Aorta (tissue), 5 donors: ENCODE measurements at places on chromosomes 4 and X.
A peak's percentile ranks its signal among the peaks of the same experiment; 100 is the strongest.

GRCh38 chr4:25343671-25344070 lies 31.1 kb downstream of the ZCCHC4 start:
- H3K4me1 ChIP-seq, result no peaks in the 10 kb centered on the region
- H3K27ac ChIP-seq, result no peak overlapping the region
- no peaks in the 10 kb centered on the region for H3K27me3 ChIP-seq
- no peak for DNase-seq
- no peak overlapping the region for H3K4me3 ChIP-seq
- no peaks in the 10 kb centered on the region for H3K36me3 ChIP-seq

DNA sequence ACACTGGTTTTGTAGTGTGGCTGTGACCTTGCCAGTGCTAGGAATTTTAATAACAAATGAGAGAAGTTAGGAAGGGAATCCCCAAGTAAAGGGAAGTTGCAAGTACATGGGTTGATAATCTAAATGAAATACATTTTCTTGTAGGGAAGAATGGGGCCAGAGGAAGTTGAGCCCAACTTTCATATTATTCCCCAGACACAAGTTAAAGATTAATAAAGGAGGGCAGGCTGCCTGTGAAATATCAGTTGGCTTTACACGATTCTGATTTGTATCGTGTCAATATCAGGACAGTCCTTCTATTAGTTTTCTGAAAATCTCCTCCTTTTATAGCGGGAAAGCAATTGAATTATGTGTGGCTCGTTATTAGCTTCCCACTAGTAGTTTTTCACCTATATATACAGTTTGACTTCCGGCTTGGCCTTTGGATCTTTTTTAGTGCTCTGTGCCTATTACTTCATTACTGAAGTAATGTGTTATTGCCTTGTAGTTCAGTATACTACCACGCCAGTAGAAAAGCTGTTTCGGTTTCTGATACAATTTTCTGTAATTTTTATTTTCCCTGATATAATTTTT lies 1.7 kb downstream of the PDLIM5 start:
- no peak for DNase-seq
- no peaks in the 10 kb centered on the region for H3K36me3 ChIP-seq
- no peaks in the 10 kb centered on the region for H3K4me1 ChIP-seq
- H3K27me3 ChIP-seq, result no peaks in the 10 kb centered on the region
- peak overlapping the region; percentile 52 for H3K27ac ChIP-seq

GRCh38 chrX:129678614-129679195 lies 23.9 kb upstream of the APLN start:
- no peak overlapping the region for H3K27ac ChIP-seq
- H3K4me1 ChIP-seq, result no peaks in the 10 kb centered on the region
- no peak overlapping the region for H3K4me3 ChIP-seq
- H3K36me3 ChIP-seq, result no peaks in the 10 kb centered on the region
- H3K27me3 ChIP-seq, result no peaks in the 10 kb centered on the region

GRCh38 chr4:25844961-25845712 lies 17.7 kb downstream of the SEL1L3 start:
- H3K27me3 ChIP-seq, result no peaks in the 10 kb centered on the region
- no peak for DNase-seq
- H3K4me3 ChIP-seq, result no peak overlapping the region
- no peak overlapping the region for H3K27ac ChIP-seq
- no peaks in the 10 kb centered on the region for H3K4me1 ChIP-seq

GRCh38 chr4:109499513-109499912 lies 60.5 kb upstream of the MCUB start:
- no peak for DNase-seq
- H3K36me3 ChIP-seq, result peaks cover 1% of the 10 kb centered on the region
- H3K27ac ChIP-seq, result no peak overlapping the region
- H3K4me1 ChIP-seq, result no peaks in the 10 kb centered on the region

GRCh38 chr4:88398381-88398780 lies 19.7 kb downstream of the HERC6 start:
- no peak overlapping the region for H3K27ac ChIP-seq
- no peak overlapping the region for H3K4me3 ChIP-seq
- DNase-seq, result no peak
- no peaks in the 10 kb centered on the region for H3K27me3 ChIP-seq
- peaks cover 2% of the 10 kb centered on the region for H3K36me3 ChIP-seq

- peak overlapping the region; percentile 90 for H3K27ac ChIP-seq
- no peaks in the 10 kb centered on the region for H3K4me1 ChIP-seq
- H3K4me3 ChIP-seq, result no peak overlapping the region
These were observed 70.5 kb downstream of the SLC9A6 start for GRCh38 chrX:136055651-136056221.

- no peak overlapping the region for H3K27ac ChIP-seq
- peaks cover 5% of the 10 kb centered on the region for H3K4me1 ChIP-seq
- H3K27me3 ChIP-seq, result no peaks in the 10 kb centered on the region
- no peaks in the 10 kb centered on the region for H3K36me3 ChIP-seq
These were observed 19.7 kb upstream of the MSN start for GRCh38 chrX:65647801-65648200.

GRCh38 chr4:105878668-105879067 lies 16.6 kb upstream of the NPNT start:
- no peak overlapping the region for H3K4me3 ChIP-seq

GRCh38 chr4:89754531-89754930 lies 82.4 kb downstream of the SNCA start:
- H3K4me3 ChIP-seq, result no peak overlapping the region
- no peaks in the 10 kb centered on the region for H3K4me1 ChIP-seq
- DNase-seq, result no peak
- H3K36me3 ChIP-seq, result no peaks in the 10 kb centered on the region

GRCh38 chrX:115491766-115492165 lies 69.2 kb upstream of the PLS3 start:
- H3K27me3 ChIP-seq, result no peaks in the 10 kb centered on the region
- H3K27ac ChIP-seq, result no peak overlapping the region
- no peak overlapping the region for H3K4me3 ChIP-seq
- H3K4me1 ChIP-seq, result no peaks in the 10 kb centered on the region

- no peak overlapping the region for H3K27ac ChIP-seq
- no peaks in the 10 kb centered on the region for H3K27me3 ChIP-seq
- no peaks in the 10 kb centered on the region for H3K4me1 ChIP-seq
- H3K36me3 ChIP-seq, result no peaks in the 10 kb centered on the region
These were observed 83.1 kb downstream of the DMD start for GRCh38 chrX:33128048-33128805.

DNA sequence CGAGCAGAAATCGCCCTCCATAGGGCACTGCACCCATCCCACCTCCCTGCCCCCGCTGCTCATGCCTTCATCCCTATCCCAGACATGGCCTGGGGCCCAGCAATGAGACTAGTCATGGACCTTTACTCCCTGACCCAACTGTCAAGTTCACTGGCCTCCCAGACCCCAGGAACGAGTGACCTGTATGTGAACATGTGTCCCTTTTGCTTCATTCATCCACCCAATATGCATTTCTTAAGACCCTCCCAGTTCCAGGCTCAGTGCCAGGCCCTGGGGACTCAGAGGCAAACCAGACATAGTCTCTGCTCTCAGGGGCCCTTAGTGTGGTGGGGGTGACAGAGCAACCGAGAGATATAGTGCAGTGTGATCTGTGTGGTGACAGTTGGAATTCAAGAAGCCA lies 67.0 kb downstream of the EFNB1 start:
- no peaks in the 10 kb centered on the region for H3K4me1 ChIP-seq
- no peak overlapping the region for H3K4me3 ChIP-seq
- H3K36me3 ChIP-seq, result no peaks in the 10 kb centered on the region
- DNase-seq, result no peak
- peak overlapping the region; percentile 97 for H3K27ac ChIP-seq

GRCh38 chr4:84481077-84481859 lies 17.8 kb downstream of the NKX6-1 start:
- no peaks in the 10 kb centered on the region for H3K27me3 ChIP-seq
- H3K4me1 ChIP-seq, result no peaks in the 10 kb centered on the region
- H3K4me3 ChIP-seq, result no peak overlapping the region
- no peak for DNase-seq
- no peak overlapping the region for H3K27ac ChIP-seq

GRCh38 chrX:44267116-44267515 lies 76.4 kb downstream of the EFHC2 start:
- H3K27me3 ChIP-seq, result no peaks in the 10 kb centered on the region
- no peak for DNase-seq
- H3K4me3 ChIP-seq, result no peak overlapping the region
- no peak overlapping the region for H3K27ac ChIP-seq

- H3K27ac ChIP-seq, result no peak overlapping the region
- DNase-seq, result no peak
- H3K4me3 ChIP-seq, result no peak overlapping the region
- H3K4me1 ChIP-seq, result no peaks in the 10 kb centered on the region
- no peaks in the 10 kb centered on the region for H3K27me3 ChIP-seq
- no peaks in the 10 kb centered on the region for H3K36me3 ChIP-seq
These were observed 53.4 kb downstream of the HNRNPD start for GRCh38 chr4:82320351-82320750.

- no peak for DNase-seq
- peaks cover 2% of the 10 kb centered on the region for H3K4me1 ChIP-seq
- H3K4me3 ChIP-seq, result no peak overlapping the region
- no peaks in the 10 kb centered on the region for H3K27me3 ChIP-seq
- no peak overlapping the region for H3K27ac ChIP-seq
These were observed 36.7 kb upstream of the NEUROG2 start for GRCh38 chr4:112552668-112553067.

DNA sequence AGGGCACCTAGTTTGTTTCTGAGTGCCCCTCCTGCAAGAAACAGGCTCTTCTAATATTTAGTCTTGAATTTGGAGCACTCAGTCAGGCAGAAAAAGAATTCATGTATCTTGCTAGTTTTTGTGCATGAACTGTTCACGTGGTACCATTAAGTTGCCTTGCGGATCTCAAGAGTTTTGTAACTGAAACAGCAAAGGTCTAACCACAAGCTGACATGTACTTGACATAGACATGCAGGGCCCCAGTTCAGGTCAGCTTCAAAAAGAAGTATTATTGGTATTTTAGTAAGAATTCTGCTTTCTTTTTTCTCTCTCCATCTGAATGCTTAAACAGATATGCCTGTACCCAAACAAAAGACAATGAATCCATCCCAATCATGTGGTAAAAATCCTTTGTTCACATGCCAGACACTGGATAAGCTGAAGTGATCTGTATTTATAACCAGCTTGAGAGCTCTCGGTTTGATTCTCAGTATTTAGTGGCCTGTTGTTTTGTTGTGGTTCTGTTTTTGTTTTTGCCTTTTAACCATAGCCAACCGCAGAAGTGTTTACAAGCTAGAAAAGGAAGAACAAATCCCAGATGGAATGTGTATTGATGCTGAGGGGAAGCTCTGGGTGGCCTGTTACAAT lies 13.0 kb downstream of the RGN start:
- no peaks in the 10 kb centered on the region for H3K27me3 ChIP-seq
- H3K4me3 ChIP-seq, result no peak overlapping the region
- H3K36me3 ChIP-seq, result no peaks in the 10 kb centered on the region
- no peak overlapping the region for H3K27ac ChIP-seq
- no peak for DNase-seq

DNA sequence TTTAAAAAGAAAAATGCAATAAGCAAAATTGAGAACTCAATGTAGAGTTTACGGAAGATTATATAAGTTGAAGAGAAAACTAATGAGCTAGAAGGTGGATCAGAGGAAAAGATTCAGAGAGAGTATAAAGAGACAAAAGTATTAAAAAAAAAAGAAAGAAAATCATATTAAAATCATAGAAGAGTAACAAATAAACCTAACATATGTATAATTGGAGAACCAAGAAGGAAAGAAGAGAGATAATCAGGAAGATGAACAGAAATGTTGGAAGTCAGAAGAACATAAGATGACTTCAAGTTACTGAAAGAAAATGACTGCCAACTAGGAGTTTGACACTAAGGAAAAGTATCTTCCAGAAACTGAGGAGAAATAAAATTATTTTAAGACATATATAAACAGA lies 34.3 kb upstream of the ANTXR2 start:
- no peak for DNase-seq
- no peaks in the 10 kb centered on the region for H3K4me1 ChIP-seq
- no peaks in the 10 kb centered on the region for H3K36me3 ChIP-seq
- no peaks in the 10 kb centered on the region for H3K27me3 ChIP-seq
- H3K4me3 ChIP-seq, result no peak overlapping the region

- H3K4me3 ChIP-seq, result no peak overlapping the region
- H3K27me3 ChIP-seq, result no peaks in the 10 kb centered on the region
- DNase-seq, result no peak
- no peaks in the 10 kb centered on the region for H3K36me3 ChIP-seq
These were observed 58.6 kb downstream of the PROM1 start for GRCh38 chr4:16025268-16025667.

- DNase-seq, result no peak
- H3K27me3 ChIP-seq, result no peaks in the 10 kb centered on the region
- no peak overlapping the region for H3K4me3 ChIP-seq
- H3K27ac ChIP-seq, result no peak overlapping the region
These were observed 411.3 kb upstream of the RASGEF1B start for GRCh38 chr4:81883004-81883403.

GRCh38 chrX:48824066-48824465 lies 2.2 kb upstream of the ERAS start:
- no peaks in the 10 kb centered on the region for H3K27me3 ChIP-seq
- no peak overlapping the region for H3K4me3 ChIP-seq
- H3K4me1 ChIP-seq, result no peaks in the 10 kb centered on the region
- DNase-seq, result no peak
- H3K36me3 ChIP-seq, result no peaks in the 10 kb centered on the region

DNA sequence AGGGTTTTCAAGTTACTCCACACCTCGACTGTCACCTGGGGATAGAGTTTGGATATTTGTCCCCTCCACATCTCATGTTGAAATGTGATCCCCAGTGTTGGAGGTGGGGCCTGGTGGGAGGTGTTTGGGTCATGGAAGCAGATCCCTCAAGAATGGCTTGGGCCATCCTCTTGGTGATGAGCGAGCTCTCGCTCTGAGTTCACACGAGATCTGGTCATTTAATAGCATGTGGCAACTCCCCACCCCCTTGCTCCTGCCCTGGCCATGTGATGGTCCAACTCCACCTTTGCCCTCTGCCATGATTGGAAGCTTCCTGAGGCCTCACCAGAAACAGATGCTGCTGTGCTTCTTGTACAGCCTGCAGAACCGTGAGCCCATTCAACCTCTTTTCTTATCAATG lies 8.3 kb downstream of the CTAG1A start:
- DNase-seq, result peak; percentile 16
- no peaks in the 10 kb centered on the region for H3K27me3 ChIP-seq
- H3K36me3 ChIP-seq, result no peaks in the 10 kb centered on the region
- H3K4me3 ChIP-seq, result no peak overlapping the region

- no peaks in the 10 kb centered on the region for H3K4me1 ChIP-seq
- H3K36me3 ChIP-seq, result no peaks in the 10 kb centered on the region
- no peaks in the 10 kb centered on the region for H3K27me3 ChIP-seq
- H3K27ac ChIP-seq, result no peak overlapping the region
- no peak overlapping the region for H3K4me3 ChIP-seq
These were observed 36.7 kb upstream of the PAGE4 start for GRCh38 chrX:49792376-49792775.

DNA sequence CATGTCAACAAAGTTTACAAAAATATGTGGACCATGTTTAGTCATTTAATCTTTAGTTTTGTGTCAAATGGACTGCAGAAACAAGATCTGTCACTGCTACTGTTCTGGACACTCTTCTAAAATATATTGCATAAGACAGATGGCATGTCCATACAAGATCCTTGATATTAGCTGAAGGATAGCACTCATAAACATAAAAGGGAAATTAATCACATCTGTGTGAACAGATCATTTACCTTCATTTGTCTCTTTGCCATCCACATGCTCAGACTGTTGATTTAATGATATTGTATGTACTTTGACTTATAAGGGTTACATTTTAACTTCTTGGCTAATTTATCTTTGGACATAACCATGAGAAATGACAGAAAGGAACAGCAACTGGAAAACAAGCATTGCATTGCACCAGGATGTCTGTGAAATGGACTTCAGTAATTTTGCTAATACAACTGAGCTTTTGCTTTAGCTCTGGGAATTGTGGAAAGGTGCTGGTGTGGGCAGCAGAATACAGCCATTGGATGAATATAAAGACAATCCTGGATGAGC lies at the start of gene UGT2B7:
UGT2B7 (plus strand) TSS at position 364 of the 546 bp plus-strand sequence; CDS start at position 411, 47 bp downstream.
- no peaks in the 10 kb centered on the region for H3K36me3 ChIP-seq
- no peak within 1 kb of the TSS for H3K27ac ChIP-seq
- no peak for DNase-seq
- H3K4me3 ChIP-seq, result no peak within 1 kb of the TSS
- no peaks in the 10 kb centered on the region for H3K27me3 ChIP-seq
